Naive thymus-derived CD4-positive, alpha-beta T cell (primary cell): ENCODE measurements at places on chromosomes 3 and 15. TPM values are rescaled to one million over a fixed set of nuclear protein-coding genes. Genes with fewer than 3 reads are reported as not detected.

DNA sequence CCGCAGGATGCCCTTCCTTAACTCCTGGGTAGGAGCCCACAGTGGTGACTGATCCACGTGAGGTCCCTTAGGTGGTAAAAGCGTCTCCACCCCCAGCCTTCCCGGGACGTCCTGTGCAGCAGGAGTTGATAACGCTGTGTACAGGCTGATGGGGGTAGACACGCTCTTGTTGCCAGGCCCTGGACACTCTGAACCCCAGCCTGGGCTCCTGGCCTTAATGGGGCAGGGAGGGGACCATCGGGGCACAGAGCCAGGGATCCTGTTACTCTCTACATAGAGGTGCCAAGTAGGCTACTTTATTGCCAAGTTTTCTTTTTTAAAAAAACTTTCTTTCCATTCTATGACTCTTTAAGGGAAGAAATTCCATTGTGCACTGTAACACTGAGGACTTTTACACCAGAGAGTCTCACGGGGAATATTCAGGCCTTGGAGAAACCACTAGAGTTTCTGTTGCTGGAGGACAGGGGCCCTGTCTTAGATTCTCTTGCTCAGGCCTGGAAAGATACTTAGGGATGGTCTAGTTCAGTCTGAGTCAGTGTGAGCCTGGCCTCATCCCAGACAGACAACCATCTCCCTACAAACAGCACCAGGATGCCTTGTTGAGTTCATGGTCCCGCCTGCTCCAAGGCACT lies 104.3 kb upstream of the RNU6-1 start:
- no peak for DNase-seq

GRCh38 chr15:66038387-66039116 lies 169.3 kb downstream of the RAB11A start:
- no peak for DNase-seq

- no peak for DNase-seq
Measured at GRCh38 chr3:158819282-158819681, 17.4 kb downstream of the MFSD1 start.

DNA sequence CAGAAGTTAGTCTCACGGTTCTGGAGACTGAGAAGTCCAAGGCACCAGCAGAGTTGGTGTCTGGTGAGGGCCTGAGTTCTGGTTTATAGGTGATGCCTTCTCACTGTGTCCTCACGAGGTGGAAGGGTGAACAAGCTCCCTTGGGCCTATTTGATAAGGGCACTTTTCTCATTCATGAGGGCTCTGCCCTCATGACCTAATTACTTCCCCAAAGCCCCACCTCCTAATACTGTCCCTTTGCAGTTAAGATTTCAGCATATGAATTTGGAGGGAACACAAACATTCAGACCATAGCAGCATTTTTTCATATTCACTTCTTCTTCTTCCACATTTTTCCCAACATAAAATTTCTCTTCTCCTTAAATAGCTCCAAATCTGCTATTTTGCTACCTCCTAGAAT lies 41.5 kb downstream of the TMEM41A start:
- no peak for DNase-seq

DNA sequence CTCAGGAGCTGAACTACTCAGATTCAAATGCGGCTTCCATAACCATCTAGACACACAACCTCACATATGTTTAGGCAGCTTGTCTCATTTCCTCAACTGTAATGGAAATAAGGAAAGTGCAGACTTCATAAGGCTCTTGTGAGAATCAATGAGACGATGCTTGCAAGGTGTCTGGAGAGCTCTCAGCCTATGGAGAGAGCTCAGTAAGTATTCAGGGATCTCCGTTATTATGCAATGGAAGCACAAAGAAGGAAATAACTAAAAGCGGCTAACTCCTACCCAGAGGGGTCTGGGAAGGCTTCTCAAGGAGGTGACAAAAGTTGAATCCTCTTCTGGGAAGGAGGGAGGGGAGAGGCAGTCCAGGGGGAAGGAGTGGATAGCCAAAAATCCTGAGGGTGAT lies 50.1 kb upstream of the LIPC start:
- no peak for DNase-seq

DNA sequence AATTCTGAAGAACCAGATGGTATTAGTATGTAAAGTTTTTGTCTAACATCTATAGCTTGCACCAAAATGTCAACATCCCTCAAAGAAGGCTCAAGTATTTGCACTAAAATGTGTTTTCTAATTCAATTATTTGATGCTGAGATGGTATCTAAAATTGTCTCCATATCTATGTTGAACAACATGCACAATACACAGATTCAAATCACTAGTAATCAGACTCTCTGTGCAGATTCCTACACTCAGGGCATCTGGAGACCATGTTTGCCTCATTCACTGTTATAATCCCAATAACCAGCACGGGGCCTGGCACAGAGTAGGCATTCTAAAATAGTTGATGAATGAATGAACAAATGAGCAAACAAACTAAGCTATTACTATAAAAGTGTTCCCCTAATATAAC lies 2.6 kb downstream of the FILIP1L start:
- no peak for DNase-seq

- no peak for DNase-seq
Measured at GRCh38 chr3:189900578-189900977, 220.1 kb downstream of the P3H2 start.

GRCh38 chr15:71334434-71334833 lies 219.2 kb downstream of the THSD4 start:
- DNase-seq: no peak

DNA sequence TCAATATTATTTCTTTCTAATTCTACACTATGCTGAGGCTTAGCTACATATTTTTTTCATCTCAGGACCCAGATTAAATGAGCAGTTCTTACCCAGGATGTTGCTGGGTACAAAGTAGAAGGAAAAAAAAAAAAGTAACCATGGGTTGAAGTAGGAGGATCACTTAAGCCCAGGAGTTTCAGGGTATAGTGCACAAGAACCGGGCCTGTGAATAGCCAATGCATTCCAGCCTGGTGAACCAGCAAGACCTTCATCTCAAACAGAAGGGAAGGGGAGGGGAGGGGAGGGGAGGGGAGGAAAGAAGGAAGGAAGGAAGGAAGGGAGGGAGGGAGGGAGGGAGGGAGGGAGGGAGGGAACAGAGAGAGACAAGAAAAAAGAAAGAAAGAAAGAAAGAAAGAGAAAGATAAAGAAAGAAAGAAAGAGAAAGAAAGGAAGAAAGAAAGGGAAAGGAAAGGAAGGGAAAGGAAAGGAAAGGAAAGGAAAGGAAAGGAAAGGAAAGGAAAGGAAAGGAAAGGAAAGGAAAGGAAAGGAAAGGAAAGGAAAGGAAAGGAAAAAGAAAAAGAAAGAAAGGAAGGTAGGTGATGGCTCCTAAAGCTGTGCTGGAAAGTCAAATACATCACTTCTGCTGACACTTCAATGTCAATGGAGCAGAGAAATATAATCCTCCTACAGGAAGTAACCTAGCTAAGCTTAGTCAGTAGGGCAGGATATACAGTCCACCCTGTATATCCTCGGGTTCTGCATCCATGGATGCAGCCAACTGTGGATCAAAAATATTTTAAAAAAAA lies 206.8 kb upstream of the TGFBR2 start:
- no peak for DNase-seq

GRCh38 chr15:64604319-64604718 lies 143.9 kb downstream of the ZNF609 start:
- DNase-seq: no peak

- DNase-seq: no peak
Measured at GRCh38 chr15:83094583-83094982, 12.9 kb upstream of the TM6SF1 start.

DNA sequence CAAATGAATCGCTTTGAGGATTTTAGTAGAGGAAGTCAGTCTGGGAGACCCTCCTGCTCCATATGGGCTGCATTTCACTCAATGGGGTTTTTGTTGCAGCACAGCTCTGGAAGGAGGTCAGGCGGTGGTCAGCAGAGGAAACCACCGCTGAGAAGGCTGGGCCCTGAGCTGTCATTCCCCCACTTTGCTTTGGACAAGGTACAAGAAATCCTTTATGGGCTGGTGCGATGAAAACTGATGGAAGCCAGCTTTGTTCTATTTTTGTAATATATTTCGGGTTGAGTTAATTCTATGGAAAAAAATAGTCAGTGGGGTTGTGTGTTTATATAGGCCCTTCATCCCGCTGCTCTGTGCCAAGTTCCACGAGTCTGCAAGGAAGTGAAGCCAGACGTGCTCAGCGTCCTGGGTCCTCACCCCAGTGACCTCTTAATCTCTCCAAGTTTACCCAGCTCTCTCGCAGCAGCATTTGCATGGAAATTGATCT lies 157.1 kb upstream of the TMC3 start:
- DNase-seq: no peak

DNA sequence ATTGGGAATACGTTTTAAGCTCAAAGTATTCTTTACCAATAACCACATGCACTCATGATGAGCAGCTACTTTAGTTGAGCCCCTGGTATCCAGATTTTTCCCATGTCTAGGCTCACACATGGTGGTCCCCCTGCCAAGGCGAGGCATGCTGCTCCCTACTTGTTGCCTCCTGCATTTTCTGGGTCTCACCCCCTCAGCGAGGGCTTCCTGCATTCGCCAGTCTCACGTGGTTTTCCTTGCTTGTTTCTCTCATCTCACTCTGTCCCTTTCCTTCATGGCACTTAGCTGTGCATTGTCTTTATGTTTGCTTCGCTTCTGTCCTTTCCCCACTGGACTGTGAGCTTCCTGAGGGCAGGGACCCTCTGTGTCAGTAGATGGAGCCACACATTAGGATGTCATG lies 99.2 kb downstream of the PDZRN3 start:
- no peak for DNase-seq

GRCh38 chr3:72738752-72739530 lies 109.3 kb downstream of the SHQ1 start:
- peak; percentile 76 for DNase-seq

DNA sequence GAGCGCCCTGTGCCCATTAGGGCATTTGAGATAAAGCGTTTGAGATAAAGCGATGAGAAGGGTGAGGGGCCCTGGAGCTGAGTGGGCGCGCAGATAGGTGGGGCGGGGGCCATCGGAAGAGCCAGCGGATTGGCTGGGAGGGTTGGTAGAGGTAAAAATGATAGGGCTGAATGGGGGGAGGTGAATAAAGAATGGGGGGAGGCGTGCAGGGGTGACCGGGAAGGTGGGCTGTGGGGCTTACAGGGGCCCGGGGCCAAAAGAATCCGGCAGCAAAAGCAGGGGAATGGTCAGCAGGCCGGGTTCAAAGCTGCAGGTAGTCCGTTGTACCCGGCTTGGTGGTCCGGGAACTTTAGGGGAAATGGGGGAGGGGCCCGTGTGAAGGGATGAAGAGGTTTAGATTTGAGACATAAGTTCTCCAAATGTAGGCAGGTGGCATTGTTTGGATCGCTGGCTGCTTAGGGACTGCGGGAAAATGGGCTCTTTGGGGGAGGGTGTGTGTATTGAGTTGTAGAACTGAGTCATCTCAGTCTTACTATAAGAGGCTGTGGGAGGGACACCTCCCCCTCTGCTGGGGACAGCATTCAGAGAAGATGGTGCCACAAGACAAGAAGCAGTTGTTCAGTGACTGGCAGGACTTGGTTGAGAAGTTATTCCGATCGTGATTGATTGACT lies 610 bp downstream of the ARID3B start:
- peak; percentile 42 for DNase-seq

- DNase-seq: no peak
Measured at GRCh38 chr3:17542591-17542990, 199.8 kb downstream of the TBC1D5 start.

DNA sequence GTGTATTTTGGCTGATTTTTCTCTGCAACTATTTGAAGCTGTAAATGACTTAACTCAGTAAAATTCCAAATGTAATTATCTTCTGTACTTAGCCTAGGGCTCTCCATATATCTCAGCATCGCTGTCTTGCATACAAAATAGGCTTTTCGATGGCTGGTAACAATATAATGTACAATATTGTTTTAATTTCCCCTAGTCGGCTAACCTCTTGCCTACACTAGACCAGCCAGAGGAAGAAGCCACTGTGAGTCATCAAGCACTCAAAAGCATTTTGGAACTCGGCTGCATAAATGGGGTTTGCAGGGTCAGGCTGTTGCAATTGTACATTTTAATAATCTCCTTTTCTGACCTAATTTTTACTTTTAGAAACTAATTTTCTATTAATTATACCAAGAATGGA lies 583.8 kb downstream of the FOXP1 start:
- no peak for DNase-seq

DNA sequence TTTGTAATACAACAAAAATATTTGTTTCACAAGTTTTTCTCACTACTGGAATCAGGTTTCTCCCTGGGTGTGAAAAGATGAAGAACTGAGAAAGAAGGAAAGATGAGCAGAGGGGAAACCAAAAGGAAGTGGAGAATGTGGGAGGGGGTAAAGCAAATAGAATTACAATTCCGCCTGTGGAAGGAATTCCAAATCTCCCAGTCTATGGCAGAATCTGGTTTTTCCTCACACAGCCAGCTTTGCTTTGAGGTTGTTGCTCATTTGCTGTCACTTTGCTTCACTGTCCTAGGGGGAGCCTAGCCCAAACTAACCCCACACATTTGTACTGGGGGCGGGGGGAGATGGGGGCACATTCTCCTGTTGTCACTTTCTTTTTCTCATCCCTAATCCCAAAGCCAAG lies 43.9 kb downstream of the RPL22L1 start:
- no peak for DNase-seq

NPHP3 gene
- 78.9 TPM for total RNA-seq

GP5 gene
- 6.2 TPM for total RNA-seq

DAPK2 gene
- total RNA-seq: not detected

EPHA3 gene
- not detected in 2 replicates for total RNA-seq

UROC1 gene
- total RNA-seq: not detected

ATP2B2 gene
- total RNA-seq: not detected

HTR3E gene
- not detected for total RNA-seq

TYRO3 gene
- 0.32 TPM for total RNA-seq

CCR5 gene
- total RNA-seq: 0.70 TPM

FETUB gene
- not detected for total RNA-seq

MANF gene
- 28.2 TPM for total RNA-seq

MBNL1 gene
- 656 TPM for total RNA-seq
